Left renal pelvis (tissue), 4 donors: ENCODE measurements at places on chromosomes 3 and 15. TPM values are rescaled to one million over a fixed set of nuclear protein-coding genes. Genes with fewer than 3 reads are reported as not detected.

LRRC34 gene
- 14.3 TPM for polyA plus RNA-seq

ARPIN gene
- 30.5 TPM for polyA plus RNA-seq

CGNL1 gene
- polyA plus RNA-seq, result 66.1 TPM

IL1RAP gene
- polyA plus RNA-seq, result 36.9 TPM

ADAMTS9 gene
- polyA plus RNA-seq, result 168 TPM

SLC24A5 gene
- 0.49 TPM for polyA plus RNA-seq

LNP1 gene
- 9.0 TPM for polyA plus RNA-seq

RAB5A gene
- 70.2 TPM for polyA plus RNA-seq

RASGRP1 gene
- 15.0 TPM for polyA plus RNA-seq
